ENCODE measurements at places on chromosomes 4 and X. TPM values are rescaled to one million over a fixed set of nuclear protein-coding genes. Genes with fewer than 3 reads are reported as not detected.

ARAP2 gene
- 2.1 TPM for total RNA-seq

FGD1 gene
- 8.3 TPM for total RNA-seq

SATL1 gene
- total RNA-seq, result not detected

NSUN7 gene
- under 0.01 TPM for total RNA-seq
